ENCODE measurements at places on chromosomes 12 and 14. TPM values are rescaled to one million over a fixed set of nuclear protein-coding genes. Genes with fewer than 3 reads are reported as not detected.

The BCDIN3D gene
- 7.0 TPM for polyA plus RNA-seq

The TPI1 gene
- polyA plus RNA-seq: 490 TPM

The VWF gene
- 0.11 TPM for polyA plus RNA-seq

The ITGA5 gene
- 1.6 TPM for polyA plus RNA-seq

Measured in IgD-negative memory B cell (primary cell).